Regular cardiac myocyte (primary cell): ENCODE measurements at places on chromosomes 5 and 9. TPM values are rescaled to one million over a fixed set of nuclear protein-coding genes. Genes with fewer than 3 reads are reported as not detected.

Gene MEIKIN
- under 0.01 TPM in 1 of 2 replicates, not detected in the other for total RNA-seq

Gene PCDHA7
- total RNA-seq: 0.58 and 2.5 TPM in 2 replicates

Gene MCTP1
- total RNA-seq: 0.77 and 3.7 TPM in 2 replicates

Gene ALG2
- 44.0 and 47.5 TPM in 2 replicates for total RNA-seq

Gene LPAR1
- 50.7 and 58.5 TPM in 2 replicates for total RNA-seq

Gene GFRA3
- not detected in 2 replicates for total RNA-seq

Gene RLN2
- not detected in 2 replicates for total RNA-seq

Gene RNF183
- not detected in 2 replicates for total RNA-seq

Gene TMEM161B
- total RNA-seq: 9.4 and 13.8 TPM in 2 replicates

Gene CATSPER3
- total RNA-seq: 0.38 TPM in 1 of 2 replicates, not detected in the other

Gene SLC1A1
- 117 and 148 TPM in 2 replicates for total RNA-seq

Gene NUTM2F
- total RNA-seq: not detected in 2 replicates

Gene SPATA31E1
- not detected in 2 replicates for total RNA-seq

Gene RMND5B
- total RNA-seq: 22.0 and 22.8 TPM in 2 replicates

Gene SPOCK1
- 108 and 173 TPM in 2 replicates for total RNA-seq

Gene PCDHA10
- 0.19 and 0.28 TPM in 2 replicates for total RNA-seq

Gene TAL2
- not detected in 2 replicates for total RNA-seq
